ENCODE measurements at places on chromosomes 1 and 21. TPM values are rescaled to one million over a fixed set of nuclear protein-coding genes. Genes with fewer than 3 reads are reported as not detected.

The GBP1 gene
- total RNA-seq = 40.2 TPM

The ERICH3 gene
- total RNA-seq = not detected

The NIPAL3 gene
- total RNA-seq = 10.4 TPM

The HSD3B2 gene
- not detected for total RNA-seq

The GUCA2B gene
- not detected for total RNA-seq
